ENCODE measurements at places on chromosomes 4 and X.

- DNase-seq: no peak
- H3K36me3 ChIP-seq: no peaks in the 10 kb centered on the region
- H3K4me3 ChIP-seq: no peak overlapping the region
- H3K4me1 ChIP-seq: no peaks in the 10 kb centered on the region
Observed at GRCh38 chr4:81541161-81541945, 69.6 kb upstream of the RASGEF1B start.

DNA sequence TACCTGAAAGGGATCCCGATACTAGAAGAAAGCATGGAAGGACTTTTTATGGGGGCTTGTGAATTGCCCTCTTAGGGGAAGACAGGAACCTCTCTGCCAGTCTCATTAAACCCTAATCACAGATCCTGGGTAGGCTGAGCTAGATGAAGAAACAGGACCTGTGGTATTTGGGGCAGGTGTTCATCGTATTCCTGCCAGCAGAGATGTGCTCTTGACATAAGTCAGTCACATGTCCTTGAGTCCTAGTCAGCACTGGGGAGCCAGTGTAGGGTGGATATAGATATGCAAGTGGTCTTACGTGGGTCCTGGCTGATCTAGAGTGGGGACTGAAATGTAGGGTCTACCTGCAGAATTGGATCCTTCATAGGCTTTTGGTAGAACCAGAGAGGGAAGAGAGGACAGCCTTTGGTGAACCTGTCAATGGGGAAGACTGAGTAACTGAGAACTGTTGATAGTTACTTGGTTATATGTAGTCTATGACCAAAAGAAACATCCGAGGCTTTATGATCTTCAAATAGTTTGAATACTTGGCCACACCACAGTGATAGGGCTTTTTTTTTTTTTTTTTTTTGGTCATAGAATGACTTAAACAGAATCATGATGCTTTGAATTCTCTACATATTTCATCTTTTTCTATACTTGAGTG lies 63.5 kb upstream of the WDR1 start:
- H3K27ac ChIP-seq: no peak overlapping the region
- H3K36me3 ChIP-seq: peaks cover 16% of the 10 kb centered on the region
- DNase-seq: no peak
- H3K4me1 ChIP-seq: peaks cover 42% of the 10 kb centered on the region
- no peak overlapping the region for H3K4me3 ChIP-seq
- H3K27me3 ChIP-seq: no peaks in the 10 kb centered on the region

DNA sequence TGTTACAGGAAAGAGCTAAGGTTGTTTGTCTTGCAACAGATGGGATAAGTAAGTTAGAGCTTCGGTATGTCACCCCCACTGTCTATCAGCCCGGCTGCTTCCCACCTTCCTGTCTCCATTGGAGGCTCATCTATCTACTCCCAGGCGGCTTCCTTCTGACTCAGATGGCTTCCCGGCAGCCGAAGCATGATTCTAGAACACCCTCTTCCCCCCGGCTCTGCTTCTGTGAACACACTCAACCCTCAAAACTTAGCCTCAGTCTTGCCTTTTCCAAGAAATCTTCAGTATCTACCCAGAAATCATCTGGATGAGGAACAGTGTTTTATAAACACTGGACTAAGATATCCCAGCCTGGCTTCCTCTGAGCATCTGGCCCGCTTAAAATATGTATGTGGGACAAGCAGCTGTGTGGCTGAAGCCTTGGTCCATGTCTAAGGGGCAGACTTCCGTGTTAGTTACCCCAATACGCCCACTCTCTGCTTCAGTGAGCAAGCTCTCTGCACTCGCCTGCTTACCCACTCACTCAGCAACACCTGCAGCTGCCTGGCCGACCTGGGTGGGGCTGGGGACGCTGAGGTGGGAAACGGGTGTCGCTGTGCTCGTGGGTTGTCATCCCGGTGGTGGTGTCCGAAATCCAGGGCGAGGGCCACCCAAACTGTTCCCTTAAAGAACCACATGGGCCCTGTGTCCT lies 12.0 kb upstream of the SLC2A9 start:
- no peak overlapping the region for H3K27ac ChIP-seq
- no peaks in the 10 kb centered on the region for H3K36me3 ChIP-seq
- peaks cover 11% of the 10 kb centered on the region for H3K27me3 ChIP-seq
- H3K4me1 ChIP-seq: peaks cover 14% of the 10 kb centered on the region

- H3K27ac ChIP-seq: no peak overlapping the region
- peaks cover 2% of the 10 kb centered on the region for H3K4me1 ChIP-seq
- H3K4me3 ChIP-seq: no peak overlapping the region
Observed at GRCh38 chr4:152321398-152321797, 214.5 kb downstream of the FBXW7 start.

- no peak overlapping the region for H3K27ac ChIP-seq
- no peaks in the 10 kb centered on the region for H3K36me3 ChIP-seq
- H3K27me3 ChIP-seq: peaks cover 4% of the 10 kb centered on the region
- H3K4me1 ChIP-seq: no peaks in the 10 kb centered on the region
- DNase-seq: no peak
Observed at GRCh38 chr4:88097781-88098180, 60.7 kb downstream of the ABCG2 start.

DNA sequence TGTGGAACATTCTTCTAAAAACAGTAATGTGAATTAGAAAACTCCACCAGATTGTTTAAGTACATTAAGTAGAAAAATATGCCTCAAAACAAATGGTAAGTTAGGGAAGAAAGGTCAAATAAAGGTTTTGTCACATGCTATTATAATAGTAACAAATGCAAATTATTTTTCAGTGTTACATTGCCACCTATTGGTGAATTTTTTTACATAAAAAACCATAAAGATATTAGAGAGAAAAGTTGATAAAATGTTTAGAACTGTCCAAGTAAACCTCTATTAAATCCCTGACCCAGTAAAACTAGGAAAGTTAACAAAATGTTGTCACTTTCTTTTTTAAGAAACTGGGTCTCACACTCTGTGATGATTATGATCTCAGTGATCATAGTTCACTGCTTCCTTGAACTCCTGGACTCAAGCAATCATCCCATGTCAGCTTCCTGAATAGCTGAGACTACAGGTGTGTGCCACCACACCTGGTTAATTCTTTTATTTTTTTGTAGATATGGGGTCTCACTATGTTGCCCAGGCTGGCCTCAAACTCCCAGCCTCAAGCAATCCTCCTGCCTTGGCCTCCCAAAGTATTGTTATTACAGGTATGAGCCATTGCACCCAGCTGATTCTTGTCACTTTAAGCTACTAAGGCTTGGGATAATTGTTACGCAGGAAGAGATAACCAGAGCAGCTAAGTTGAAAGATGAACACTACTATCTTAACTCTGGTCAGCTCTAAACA lies 157.6 kb downstream of the ATRX start:
- H3K27ac ChIP-seq: no peak overlapping the region
- no peaks in the 10 kb centered on the region for H3K27me3 ChIP-seq
- H3K4me1 ChIP-seq: no peaks in the 10 kb centered on the region

DNA sequence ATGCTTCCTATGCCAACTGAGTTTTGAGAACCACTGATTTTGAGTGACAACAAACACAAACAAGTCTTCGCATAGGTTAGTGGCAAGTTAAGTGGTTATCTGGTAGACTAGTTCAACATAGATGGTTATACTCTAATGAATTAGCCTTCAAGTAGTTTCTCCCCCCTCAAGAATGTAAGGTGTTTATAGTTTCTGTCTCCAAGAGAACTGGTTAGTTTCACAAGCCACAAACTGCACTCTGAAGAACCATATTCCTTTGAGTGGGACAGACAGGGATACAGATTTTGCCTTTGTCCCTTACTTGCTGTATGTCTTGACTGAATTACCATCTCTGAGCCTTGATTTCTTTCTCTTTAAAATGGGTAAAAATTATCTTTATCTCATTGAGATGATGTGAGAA lies 41.5 kb downstream of the PASD1 start:
- H3K36me3 ChIP-seq: no peaks in the 10 kb centered on the region
- no peak overlapping the region for H3K27ac ChIP-seq
- DNase-seq: no peak
- no peaks in the 10 kb centered on the region for H3K4me1 ChIP-seq

- H3K4me1 ChIP-seq: peaks cover 4% of the 10 kb centered on the region
- H3K27me3 ChIP-seq: no peaks in the 10 kb centered on the region
- no peak overlapping the region for H3K27ac ChIP-seq
Observed at GRCh38 chr4:86916392-86916791, 18.4 kb upstream of the AFF1 start.

DNA sequence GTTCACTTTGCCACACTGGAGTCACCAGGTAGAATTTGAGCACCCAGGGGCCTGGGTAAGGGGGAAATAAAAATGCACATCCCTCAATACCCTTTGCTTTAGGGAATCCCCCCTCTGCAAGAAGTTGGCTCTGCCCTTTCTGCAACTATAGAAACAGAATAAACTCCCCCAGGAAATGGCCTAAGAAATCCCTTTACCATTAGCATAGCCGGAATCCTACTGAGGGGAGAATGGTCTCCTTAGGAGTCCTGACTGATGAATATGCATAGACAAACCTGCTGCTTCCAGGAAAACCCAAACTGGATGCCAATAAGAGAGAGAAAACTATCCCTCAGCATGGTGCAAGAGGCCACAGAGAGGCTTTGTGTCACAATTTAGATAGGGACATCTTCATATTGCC lies 11.0 kb downstream of the EFHC2 start:
- H3K4me3 ChIP-seq: no peak overlapping the region
- H3K27ac ChIP-seq: no peak overlapping the region
- H3K4me1 ChIP-seq: peaks cover 9% of the 10 kb centered on the region
- H3K27me3 ChIP-seq: no peaks in the 10 kb centered on the region
- no peaks in the 10 kb centered on the region for H3K36me3 ChIP-seq
- no peak for DNase-seq

- no peaks in the 10 kb centered on the region for H3K27me3 ChIP-seq
- H3K36me3 ChIP-seq: peaks cover 2% of the 10 kb centered on the region
- no peak for DNase-seq
- H3K4me3 ChIP-seq: no peak overlapping the region
- H3K4me1 ChIP-seq: no peaks in the 10 kb centered on the region
Observed at GRCh38 chr4:53061091-53061850, 199.2 kb downstream of the RASL11B start.

GRCh38 chrX:124250835-124251437 lies 81.5 kb upstream of the TEX13D start:
- no peak overlapping the region for H3K27ac ChIP-seq
- H3K4me1 ChIP-seq: peaks cover 8% of the 10 kb centered on the region
- H3K36me3 ChIP-seq: peaks cover 9% of the 10 kb centered on the region
- H3K27me3 ChIP-seq: no peaks in the 10 kb centered on the region

DNA sequence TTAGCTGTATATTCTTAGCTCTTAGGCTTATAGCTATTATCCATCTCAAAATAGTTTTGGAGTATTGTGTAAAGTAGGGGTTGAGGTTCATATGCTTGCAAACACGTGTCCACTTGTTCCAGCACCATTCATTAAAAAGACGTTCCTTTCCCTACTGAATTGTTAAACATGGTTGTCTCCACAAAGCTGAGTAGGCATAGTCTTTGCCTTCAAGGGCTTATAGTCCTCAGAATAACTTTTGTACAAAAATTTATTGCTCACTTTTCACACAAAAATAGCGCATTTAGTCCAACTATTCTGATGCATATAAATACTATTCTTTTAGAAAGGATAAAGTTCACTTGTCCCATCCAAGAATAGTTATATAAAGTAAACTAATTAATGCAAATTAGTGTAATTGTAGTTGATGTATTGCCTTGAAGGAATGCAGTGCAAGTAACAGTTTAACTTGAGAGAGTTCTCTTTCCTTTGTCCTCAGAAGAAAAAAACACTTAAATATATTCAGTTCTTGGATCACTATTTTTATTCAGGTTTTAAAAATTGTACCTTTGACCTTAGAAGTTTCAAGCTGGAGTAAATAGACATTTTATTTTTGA lies 14.1 kb downstream of the LRIT3 start:
- no peak overlapping the region for H3K4me3 ChIP-seq
- H3K27me3 ChIP-seq: peaks cover 2% of the 10 kb centered on the region
- H3K27ac ChIP-seq: no peak overlapping the region
- no peak for DNase-seq

- H3K4me1 ChIP-seq: peaks cover 31% of the 10 kb centered on the region
- peak overlapping the region; percentile 84 for H3K27ac ChIP-seq
- H3K36me3 ChIP-seq: peaks cover 34% of the 10 kb centered on the region
- H3K27me3 ChIP-seq: no peaks in the 10 kb centered on the region
- DNase-seq: peak; percentile 78
Observed at GRCh38 chr4:2961811-2962441, 1.3 kb downstream of the NOP14 start.

GRCh38 chr4:184067931-184068554 lies 149.6 kb downstream of the ENPP6 start:
- H3K4me3 ChIP-seq: no peak overlapping the region
- H3K36me3 ChIP-seq: no peaks in the 10 kb centered on the region
- DNase-seq: no peak
- H3K27ac ChIP-seq: no peak overlapping the region
- H3K4me1 ChIP-seq: no peaks in the 10 kb centered on the region

- no peaks in the 10 kb centered on the region for H3K4me1 ChIP-seq
- no peak overlapping the region for H3K4me3 ChIP-seq
- peaks cover 46% of the 10 kb centered on the region for H3K36me3 ChIP-seq
- no peaks in the 10 kb centered on the region for H3K27me3 ChIP-seq
- DNase-seq: no peak
Observed at GRCh38 chr4:42048394-42048793, 58.1 kb downstream of the SLC30A9 start.

DNA sequence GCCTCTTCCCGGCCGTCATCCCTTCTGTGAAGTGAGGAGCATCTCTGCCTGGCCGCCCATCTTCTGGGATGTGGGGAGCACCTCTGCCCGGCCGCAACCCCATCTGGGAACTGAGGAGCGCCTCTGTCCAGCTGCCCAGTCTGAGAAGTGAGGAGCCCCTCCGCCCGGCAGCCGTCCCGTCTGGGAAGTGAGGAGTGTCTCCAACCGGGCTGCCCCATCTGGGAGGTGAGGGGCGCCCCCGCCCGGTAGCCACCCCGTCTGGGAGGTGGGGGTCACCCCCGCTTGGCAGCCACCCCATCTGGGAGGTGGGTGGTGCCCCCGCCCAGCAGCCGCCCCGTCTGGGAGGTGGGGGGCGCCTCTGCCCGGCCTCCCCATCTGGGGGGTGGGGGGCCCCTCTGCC lies 142.3 kb downstream of the LAS1L start:
- no peaks in the 10 kb centered on the region for H3K27me3 ChIP-seq
- no peak overlapping the region for H3K4me3 ChIP-seq
- no peaks in the 10 kb centered on the region for H3K4me1 ChIP-seq
- H3K27ac ChIP-seq: no peak overlapping the region

- no peaks in the 10 kb centered on the region for H3K4me1 ChIP-seq
- H3K4me3 ChIP-seq: no peak overlapping the region
- no peak for DNase-seq
- H3K27me3 ChIP-seq: peaks cover 6% of the 10 kb centered on the region
- no peaks in the 10 kb centered on the region for H3K36me3 ChIP-seq
- no peak overlapping the region for H3K27ac ChIP-seq
Observed at GRCh38 chr4:140888054-140888453, 131.9 kb upstream of the TBC1D9 start.

- H3K36me3 ChIP-seq: no peaks in the 10 kb centered on the region
- H3K27ac ChIP-seq: no peak overlapping the region
- no peak for DNase-seq
- no peak overlapping the region for H3K4me3 ChIP-seq
- H3K27me3 ChIP-seq: no peaks in the 10 kb centered on the region
Observed at GRCh38 chr4:126081336-126081735, 766.6 kb downstream of the FAT4 start.
